EL (cell line): ENCODE measurements at places on chromosomes 11 and 22.

- peak; percentile 0 for DNase-seq
Observed at GRCh38 chr11:81644239-81644840, 1089.3 kb downstream of the FAM181B start.

DNA sequence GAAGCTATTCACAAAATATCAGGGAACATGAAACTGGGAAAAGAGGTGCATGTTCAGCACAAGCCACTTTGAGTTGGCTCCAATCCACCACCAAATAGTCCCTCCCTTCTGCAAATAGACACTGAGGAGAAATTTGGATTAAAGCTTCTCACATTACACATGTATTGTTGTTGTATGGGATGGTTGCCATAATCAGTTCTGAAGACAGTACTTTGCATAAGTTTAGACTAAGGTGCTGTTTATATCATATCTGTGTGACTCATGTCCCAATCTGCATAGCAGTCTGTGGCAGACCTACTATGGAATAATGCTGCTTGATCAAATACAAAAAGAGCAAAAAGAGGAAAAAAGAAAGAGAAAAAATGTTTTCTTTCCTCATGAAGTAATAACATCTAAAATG lies 376.7 kb upstream of the DDI1 start:
- no peak for DNase-seq

GRCh38 chr22:24359452-24360120 lies 67.8 kb upstream of the ADORA2A start:
- DNase-seq, result no peak

DNA sequence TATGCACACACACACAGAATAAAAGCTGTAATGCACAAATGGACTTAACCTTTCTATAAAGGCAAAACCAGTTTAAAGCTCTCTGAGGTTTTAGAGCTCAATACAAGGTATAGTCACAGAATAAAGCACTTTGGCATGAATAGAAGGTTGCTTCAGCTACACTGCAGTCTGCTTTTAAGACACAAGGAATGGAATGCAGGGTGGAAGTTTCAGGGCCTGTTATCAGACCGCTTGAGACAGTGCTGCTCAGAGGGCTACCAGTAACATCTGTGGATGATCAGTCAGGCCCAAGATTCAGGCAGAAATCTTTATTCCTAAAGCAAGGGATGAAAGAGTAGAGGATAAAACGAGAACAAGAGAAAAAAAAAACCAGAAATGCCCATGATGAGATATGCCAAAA lies 46.7 kb downstream of the CD44 start:
- DNase-seq, result no peak

DNA sequence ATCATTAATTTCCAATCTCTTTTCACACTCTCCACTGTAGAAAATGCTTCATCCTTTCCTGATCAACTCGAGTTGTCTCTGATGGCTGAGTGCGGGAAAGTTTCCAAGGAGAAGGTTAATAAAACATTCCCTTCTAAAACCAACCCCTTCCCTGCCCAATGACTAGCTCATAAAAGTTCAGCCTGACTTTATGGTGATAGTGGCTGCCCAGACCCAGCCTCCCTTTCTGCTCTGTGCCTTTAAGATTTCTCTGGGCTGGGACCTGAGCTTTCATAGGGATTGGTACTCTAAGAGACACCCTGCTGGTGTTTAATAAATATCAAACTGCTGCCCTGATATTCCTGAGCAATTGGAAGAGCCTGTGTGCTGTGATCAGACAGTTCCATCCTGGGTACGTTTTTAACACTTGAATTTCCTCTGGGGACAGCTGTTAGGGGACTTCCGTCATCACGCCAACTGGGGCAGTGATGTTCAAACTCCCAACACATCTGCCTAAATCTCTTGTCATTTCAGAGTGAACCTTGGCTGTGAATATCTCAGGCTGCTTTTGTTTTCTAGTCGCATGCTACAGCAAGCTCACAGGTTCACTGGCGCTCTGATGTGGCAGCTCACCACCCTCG lies 195.0 kb upstream of the KIRREL3 start:
- no peak for DNase-seq

DNA sequence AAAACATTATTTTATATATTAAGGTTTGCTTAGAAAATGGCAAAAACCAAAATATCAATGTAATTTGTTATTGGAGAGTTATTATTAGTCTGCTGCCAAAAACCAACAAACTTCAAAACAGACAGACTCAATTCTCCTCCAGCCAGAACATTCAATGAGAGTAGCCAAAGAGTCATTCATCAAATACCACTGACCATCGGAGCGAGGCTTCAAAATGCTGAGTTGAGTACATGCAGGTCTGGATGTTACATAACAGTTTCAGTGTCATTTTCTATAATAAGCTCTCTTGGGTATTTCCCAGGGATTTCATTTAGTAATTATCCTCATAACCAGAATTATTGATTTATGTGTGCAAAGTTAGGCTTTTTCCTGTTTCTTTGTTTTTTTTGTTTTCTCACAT lies 42.6 kb downstream of the CHST1 start:
- no peak for DNase-seq

DNA sequence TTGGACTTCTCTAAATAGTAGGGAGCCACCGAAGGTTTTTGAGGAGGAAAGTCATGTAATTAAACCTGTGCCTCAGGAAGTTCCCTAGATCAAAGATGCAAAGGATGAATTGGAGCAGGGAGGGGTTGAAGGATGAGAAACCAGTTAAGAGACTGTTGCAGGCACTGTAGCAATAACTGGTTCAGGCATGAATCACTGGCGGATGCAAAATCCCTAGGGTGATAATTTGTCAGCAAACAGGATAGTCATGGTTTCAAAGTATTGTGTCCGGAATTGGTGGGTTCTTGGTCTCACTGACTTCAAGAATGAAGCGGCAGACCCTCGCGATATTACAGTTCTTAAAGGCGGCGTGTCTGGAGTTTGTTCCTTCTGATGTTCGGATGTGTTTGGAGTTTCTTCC lies 19.9 kb downstream of the TRIOBP start:
- DNase-seq, result peak; percentile 55

- no peak for DNase-seq
Observed at GRCh38 chr11:112874980-112875379, 86.2 kb upstream of the NCAM1 start.

- no peak for DNase-seq
Observed at GRCh38 chr22:21857481-21857914, 9.9 kb downstream of the MAPK1 start.

GRCh38 chr11:66318600-66318970 lies 1.7 kb upstream of the CD248 start:
- DNase-seq, result no peak

GRCh38 chr11:2142762-2143202 lies 3.6 kb upstream of the IGF2 start:
- DNase-seq, result peak; percentile 69

DNA sequence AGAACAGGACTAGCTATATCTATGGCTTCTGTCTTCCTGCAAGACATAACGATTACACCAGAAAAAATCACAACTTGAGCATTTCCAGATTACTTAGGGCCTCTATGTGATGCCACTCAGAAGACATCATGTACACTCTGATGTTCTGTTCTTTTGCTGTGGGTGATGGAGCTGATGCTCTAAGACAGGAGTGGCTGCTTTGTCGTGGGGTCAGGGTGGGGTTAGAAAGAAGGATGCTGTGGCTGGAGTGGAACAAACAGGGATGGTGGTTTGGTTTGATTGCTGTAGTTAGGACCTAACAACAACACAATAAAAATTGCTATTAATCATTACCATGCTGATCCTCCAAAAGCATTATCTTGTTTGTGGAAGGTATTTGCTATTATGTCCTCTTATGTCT lies 120.3 kb upstream of the ARHGAP20 start:
- DNase-seq, result no peak

- no peak for DNase-seq
Observed at GRCh38 chr11:10388574-10388973, 66.5 kb upstream of the AMPD3 start.

DNA sequence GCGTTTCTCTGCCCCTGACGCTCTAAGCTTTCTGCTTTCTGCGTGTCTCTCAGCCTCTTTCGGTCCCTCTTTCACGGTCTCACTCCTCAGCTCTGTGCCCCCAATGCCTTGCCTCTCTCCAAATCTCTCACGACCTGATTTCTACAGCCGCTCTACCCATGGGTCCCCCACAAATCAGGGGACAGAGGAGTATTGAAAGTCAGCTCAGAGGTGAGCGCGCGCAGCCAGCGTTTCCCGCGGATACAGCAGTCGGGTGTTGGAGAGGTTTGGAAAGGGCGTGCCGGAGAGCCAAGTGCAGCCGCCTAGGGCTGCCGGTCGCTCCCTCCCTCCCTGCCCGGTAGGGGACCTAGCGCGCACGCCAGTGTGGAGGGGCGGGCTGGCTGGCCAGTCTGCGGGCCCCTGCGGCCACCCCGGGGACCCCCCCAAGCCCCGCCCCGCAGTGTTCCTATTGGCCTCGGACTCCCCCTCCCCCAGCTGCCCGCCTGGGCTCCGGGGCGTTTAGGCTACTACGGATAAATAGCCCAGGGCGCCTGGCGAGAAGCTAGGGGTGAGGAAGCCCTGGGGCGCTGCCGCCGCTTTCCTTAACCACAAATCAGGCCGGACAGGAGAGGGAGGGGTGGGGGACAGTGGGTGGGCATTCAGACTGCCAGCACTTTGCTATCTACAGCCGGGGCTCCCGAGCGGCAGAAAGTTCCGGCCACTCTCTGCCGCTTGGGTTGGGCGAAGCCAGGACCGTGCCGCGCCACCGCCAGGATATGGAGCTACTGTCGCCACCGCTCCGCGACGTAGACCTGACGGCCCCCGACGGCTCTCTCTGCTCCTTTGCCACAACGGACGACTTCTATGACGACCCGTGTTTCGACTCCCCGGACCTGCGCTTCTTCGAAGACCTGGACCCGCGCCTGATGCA lies at the start of gene MYOD1:
MYOD1 (plus strand) TSS at position 544 of the 910 bp plus-strand sequence; CDS start at position 756, 212 bp downstream.
- peak; percentile 25 for DNase-seq

- DNase-seq, result no peak
Observed at GRCh38 chr22:30010789-30011405, 69.4 kb upstream of the HORMAD2 start.

DNA sequence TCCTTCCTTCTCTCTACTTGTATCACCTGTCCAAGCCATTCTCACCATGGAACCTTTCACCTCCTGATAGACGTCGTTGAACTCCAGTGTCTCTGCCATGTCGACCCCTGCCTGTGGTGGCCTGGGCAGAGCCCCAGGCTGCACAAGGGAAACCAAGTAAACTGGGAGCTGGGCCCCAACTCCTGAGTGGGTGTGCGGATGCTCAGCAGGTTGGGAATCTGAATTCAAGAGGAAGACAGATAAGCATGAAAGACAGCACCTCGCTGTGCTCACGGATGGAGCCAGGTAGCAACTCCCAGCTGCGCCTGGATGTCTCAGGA lies 709 bp downstream of the SSRP1 start:
- no peak for DNase-seq

DNA sequence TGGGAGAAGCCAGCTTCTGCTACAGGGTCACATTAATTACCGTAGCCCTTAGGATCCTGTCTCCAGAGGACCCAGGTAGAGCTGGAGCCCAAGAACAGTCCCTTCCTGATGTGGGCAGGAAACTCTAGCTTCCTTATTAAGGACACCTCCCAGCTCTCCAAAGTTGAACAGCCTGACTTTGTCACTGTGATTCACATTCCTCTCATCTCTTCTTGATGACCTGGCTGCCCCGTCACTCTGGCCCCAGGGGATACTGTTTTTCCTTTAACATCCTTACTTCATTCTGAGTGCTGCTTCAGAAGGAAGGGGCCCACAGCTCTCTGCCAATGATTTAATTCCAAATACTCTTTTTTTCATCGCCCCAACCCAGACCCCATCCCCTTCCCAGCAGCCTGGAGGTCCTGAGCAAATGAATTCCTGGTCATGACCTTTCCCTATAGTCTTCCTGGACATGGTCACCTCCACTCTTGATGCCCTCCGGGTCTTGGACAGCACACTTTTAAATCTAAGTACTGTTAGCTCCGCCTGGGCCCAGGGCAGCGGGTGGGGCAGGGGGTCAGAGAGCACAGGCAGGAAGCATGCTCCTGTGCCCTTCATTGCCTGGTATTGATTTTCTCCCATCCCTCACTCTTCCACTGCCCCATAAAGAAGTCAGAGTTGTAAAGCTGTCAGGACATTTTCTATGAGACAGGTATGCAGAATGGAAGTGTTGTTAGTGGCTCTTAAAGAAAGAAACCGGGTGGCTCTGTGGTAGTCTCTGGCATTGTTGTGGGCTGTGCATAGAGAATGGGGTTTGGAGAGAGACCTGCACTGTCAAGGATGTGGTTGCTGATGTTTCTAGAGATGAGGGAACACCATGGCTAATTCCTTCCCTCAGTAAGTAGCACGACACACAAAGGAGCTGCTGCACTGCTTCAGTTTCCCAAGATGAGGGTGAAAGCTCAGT lies 22.3 kb upstream of the SPON1 start:
- DNase-seq, result peak; percentile 87

- no peak for DNase-seq
Observed at GRCh38 chr22:22750335-22751042, 106.1 kb downstream of the GGTLC2 start.

DNA sequence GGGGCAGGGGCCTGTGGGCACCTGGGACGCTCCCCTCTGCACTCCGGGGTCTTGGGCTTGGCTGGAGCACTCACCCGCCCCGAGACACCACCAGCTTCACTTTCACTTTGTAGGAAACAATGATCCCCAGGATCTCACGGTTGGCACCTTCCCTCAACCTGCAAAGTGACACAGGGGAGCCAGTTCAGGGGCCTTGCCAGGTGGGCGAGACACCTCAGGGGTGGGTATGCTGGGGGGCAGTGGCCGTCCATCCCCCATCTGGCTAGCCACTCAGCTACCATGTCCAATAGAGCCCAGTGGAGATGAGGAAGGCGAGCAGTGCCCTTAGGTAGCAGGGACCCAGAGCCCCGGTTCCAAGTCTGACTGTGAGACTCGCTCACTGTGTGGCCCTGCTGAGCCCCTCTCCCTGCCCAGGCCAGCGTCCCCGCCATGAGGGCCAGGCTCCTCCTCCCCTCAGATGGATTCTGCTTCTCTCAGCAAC lies 32.3 kb downstream of the TPBGL start:
- DNase-seq, result no peak

DNA sequence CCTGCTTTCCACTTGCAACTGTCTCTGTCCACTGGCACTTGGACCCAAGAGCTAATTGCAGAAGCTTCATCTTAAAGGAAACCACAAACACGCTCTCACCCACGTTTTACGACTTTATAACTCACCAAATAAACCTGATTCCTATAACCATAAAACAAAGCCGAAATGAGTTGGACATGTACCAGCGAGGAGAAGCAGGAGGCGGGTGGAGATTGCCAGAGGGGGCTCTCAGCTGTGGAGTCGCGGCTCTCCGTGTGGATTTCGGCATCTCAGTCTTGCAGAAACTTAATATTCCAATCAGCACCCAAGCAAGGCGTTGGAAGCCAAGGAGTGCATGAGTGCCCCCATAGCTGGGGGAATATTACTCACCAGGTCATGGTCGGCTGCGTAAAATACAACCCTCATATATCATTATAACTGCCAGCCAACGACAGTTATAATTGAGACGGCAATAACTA lies 483.6 kb downstream of the MN1 start:
- DNase-seq, result peak; percentile 26

GRCh38 chr11:129192150-129192549 lies at the start of gene ARHGAP32:
Gene ARHGAP32 (minus strand): TSS chr11:129192325. CDS start chr11:129192198, 127 bp downstream.
- no peak for DNase-seq
